Stimulated activated CD8-positive, alpha-beta memory T cell treated with anti-CD3 and anti-CD28 coated beads, Interleukin-4, amount 100 ng/mL, for 4 hours (primary cell): ENCODE measurements at places on chromosomes 3 and 15.

DNA sequence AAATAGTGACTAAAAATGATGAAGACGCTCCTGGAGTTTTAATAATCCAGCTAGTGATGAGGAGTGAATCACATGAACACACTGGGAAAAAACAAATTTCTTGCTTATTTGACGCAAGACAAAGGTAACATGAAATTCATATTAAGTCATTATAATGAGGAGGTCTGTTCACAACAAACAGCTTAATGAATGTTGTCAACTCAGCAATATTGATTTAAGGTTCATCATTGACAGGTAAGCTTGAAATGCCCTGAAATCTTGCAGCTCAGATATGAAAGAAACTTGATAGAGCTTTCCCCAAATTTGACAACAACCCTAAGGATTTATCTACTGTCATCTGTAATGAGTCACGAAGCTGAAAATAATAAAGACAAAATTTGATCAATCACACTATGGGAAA lies 108.1 kb upstream of the SELENOK start:
- DNase-seq = no peak

DNA sequence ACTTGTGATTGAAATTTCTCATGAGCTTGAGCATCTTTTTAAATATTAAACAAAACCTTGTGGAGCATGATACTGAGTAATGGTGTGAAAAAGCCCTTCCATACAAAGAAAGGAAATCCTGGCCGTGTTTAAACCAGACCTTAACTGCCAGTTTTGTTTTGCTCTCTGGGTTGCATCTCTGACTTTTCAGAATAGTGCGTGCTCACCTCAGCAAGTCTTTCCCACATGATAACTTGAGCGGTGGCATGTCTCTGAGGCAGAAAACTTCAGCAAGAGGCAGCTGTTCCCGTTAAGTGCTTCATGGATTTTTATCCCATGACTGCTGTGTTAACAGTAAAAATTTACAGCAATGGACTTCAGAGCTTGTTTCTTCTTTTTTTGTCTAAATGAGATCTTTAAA lies 393.3 kb downstream of the FEZF2 start:
- DNase-seq = no peak

- no peak for DNase-seq
These were observed 160.0 kb upstream of the TLE3 start for GRCh38 chr15:70257573-70258248.

GRCh38 chr15:88800738-88801137 lies 2.5 kb upstream of the ACAN start:
- no peak for DNase-seq

- DNase-seq = no peak
These were observed 14.3 kb upstream of the DHX36 start for GRCh38 chr3:154338570-154338969.
